ENCODE measurements at places on chromosomes 11 and 22. TPM values are rescaled to one million over a fixed set of nuclear protein-coding genes. Genes with fewer than 3 reads are reported as not detected.

GRCh38 chr11:11561991-11562390 is 59.8 kb downstream of the GALNT18 start:
- no peak for DNase-seq

Gene RAB30
- total RNA-seq = 113 TPM

- DNase-seq = no peak
Measured at GRCh38 chr22:22687638-22688500, 43.5 kb downstream of the GGTLC2 start.

- DNase-seq = peak; percentile 11
Measured at GRCh38 chr11:2512431-2513407, 67.9 kb downstream of the KCNQ1 start.

DNA sequence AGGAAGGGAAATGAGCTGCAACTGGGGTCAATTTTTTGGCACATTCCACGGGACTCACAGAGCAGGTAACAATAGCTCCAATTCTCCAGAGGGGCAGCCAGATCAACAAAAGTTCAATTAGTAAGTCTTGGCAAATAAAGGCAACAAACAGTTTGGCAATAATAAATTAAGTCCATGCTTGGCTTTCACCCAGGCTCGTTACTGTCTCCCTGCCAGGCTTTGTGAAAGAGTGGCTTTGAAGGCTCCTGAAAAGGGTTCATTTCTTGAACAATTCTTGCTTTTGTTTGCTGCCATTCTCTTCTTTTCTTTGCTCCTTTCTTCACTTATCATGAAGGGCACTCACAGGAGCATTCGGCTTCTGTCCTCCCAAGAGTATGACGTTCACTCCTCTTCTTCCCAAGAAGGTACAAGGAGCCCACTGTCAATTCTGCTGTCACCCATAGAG is 123.3 kb downstream of the APIP start:
- no peak for DNase-seq

DNA sequence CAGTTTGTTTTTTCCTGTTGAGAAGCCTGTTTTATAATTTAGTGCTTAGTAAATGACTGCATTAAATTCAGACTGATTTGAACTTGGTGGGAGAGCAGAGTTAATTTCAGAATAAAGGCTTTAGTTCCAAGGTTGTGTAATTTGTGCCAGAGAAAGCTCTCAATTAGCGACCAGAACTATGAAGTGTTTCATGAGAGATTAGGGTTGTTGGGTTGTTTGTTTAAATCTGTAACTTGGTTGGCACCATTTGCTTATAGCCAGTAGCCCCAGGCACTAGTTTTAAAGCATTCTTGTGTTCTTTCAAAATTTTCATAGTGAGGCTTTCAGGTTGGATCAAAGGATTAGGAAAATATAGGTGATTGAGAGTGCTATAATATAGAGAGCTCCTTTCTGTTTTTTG is 25.5 kb downstream of the UVRAG start:
- no peak for DNase-seq

Data from uterus (tissue), 4 donors.